ENCODE measurements at places on chromosomes 7 and 10.

DNA sequence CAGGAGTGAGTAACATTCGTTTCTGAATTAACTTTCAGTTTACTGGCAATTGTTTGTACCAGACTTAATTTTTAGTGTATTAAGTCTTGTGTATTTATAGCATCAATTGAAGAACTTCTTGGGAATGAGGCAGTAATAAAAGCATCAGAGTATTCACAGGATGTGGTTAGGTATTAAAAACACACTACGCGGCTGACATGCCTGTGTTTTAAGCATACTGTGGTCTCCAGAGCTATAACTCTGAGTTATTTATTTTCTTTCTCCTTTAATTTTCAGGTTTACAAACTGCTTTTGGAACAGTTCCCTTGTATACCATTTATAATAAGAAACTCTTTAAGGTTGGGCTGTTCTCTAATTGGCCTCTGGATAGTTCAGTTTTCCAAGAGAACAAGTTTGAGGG, 626.1 kb upstream of the NRG3 start:
- no peak for DNase-seq

GRCh38 chr7:96322847-96323461, 1.1 kb upstream of the SLC25A13 start:
- no peak for DNase-seq

DNA sequence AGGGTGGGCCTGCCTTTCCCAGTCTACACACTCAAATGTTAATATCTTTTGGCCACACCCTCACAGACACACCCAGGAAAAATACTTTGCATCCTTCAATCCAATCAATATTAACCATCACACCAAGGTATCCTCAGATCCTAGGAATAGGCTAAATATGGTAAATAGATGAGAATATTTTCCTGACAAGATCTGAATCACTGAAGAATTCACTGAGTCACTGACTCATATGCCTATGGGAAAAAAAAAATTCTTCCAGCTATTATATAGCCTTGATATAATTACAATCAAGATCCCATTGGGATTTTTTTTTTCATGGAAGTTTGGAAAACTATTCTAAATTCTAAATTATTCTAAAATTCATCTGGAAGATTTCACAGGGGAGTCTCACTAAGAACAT, 65.8 kb downstream of the INHBA start:
- DNase-seq: no peak

- no peak for DNase-seq
These were observed 62.7 kb downstream of the FRMPD2 start for GRCh38 chr10:48211777-48212176.

DNA sequence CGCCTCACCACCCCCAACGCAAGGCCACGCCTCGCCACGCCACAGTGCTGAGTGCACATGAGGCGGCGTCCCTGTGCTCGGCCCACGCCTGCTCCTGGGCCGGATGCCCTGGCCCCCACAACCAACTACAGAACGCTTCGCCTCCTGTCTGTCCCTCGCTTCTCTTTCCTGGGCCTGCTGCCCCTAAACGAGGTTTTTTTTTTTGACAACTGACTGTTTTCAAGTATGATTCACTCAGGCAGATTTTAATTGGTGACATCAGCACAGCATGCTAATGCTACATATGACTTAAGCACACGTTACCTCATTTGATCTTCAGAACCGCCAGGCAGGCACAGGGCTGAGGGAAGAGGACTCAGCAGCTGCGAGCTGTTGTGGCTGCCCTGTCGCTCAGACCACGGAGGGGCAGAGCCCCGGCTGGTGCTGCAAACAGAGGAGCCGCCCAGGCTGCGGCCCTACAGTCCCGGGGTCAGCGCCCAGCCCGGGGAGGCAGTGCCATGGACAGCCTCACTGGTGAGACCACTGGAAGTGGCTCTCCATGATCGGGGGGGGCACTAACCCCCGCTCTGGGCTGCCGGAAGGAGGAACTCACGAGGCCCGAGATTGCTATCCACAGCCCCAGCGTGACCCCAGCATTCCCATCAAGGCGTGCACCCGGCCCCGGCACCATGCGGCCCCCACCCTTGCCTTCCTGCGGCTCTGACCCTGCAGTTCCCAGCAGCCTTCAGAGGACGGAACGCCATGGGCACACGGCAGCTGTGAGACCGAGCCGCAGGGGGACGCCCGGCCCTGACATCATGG, 212.8 kb downstream of the MAD1L1 start:
- peak; percentile 90 for DNase-seq

DNA sequence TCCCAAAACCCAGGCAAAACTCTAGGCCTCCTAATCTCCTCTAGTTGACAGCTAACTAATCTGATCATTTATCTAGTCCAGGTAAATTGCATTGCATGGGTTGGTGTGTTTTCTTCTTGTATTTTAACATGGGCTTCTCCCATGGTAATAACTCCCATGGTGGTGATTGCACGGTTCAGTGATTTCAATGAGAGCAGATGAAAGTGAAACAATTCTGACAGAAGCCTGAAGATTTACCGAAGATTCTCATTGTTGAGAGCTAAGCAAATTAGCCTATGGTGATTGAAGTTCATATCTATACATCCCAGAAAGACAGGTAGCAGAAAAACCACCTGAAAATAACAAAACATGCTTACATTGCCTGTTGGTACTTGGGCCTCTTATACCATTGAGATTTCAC, 26.6 kb upstream of the LIPN start:
- no peak for DNase-seq

DNA sequence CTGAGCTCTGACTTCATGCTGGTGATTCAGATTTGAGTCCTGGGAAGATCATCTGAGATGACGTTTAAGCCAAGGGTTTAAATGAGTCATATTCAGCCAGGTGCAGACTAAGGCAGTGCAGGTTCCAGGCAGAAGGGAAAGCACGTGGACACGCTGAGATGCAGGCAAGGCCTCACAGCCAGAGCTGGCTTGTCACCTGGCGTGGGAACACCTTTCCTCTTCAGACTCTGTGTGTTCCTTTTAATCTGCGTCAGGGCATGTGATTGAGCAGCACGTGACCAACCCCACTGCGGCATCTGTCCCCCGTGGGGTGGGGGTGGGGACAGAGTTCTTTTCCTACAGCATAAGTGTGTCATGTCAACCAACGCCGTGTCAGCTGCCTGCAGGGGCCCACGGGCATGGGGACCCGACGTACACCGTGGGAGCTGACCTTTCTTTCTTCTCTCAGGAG, 10.7 kb upstream of the IDI2 start:
- no peak for DNase-seq

- DNase-seq: no peak
These were observed 31.7 kb downstream of the AP5Z1 start for GRCh38 chr7:4806983-4807597.

DNA sequence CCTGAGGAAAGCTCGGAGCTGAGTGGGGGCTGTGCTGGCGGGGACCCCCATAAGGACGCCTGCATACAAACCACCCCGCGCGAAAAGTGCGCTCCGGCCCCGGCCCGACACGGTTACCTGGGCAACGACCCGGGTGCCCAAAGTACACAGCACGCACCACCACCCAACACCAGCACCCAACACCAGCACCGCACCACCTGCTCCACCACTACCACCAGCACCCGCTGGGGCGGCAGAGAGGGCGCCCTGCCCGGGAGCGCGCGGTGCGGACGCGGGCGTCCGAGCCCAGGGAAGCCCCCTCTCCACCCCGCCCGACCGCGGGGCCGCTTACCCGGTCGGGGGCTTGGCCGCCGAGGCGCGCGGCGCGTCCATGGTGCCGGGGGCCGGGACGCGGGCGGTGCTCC, 345 bp downstream of the COBL start:
- no peak for DNase-seq

- no peak for DNase-seq
These were observed 100.6 kb downstream of the BAMBI start for GRCh38 chr10:28777911-28778310.

Data from KBM-7 (cell line).